SK-MEL-5 (cell line): ENCODE measurements at places on chromosomes 11 and 22.

GRCh38 chr22:26314656-26315055 lies 114.4 kb upstream of the ASPHD2 start:
- no peak for DNase-seq

DNA sequence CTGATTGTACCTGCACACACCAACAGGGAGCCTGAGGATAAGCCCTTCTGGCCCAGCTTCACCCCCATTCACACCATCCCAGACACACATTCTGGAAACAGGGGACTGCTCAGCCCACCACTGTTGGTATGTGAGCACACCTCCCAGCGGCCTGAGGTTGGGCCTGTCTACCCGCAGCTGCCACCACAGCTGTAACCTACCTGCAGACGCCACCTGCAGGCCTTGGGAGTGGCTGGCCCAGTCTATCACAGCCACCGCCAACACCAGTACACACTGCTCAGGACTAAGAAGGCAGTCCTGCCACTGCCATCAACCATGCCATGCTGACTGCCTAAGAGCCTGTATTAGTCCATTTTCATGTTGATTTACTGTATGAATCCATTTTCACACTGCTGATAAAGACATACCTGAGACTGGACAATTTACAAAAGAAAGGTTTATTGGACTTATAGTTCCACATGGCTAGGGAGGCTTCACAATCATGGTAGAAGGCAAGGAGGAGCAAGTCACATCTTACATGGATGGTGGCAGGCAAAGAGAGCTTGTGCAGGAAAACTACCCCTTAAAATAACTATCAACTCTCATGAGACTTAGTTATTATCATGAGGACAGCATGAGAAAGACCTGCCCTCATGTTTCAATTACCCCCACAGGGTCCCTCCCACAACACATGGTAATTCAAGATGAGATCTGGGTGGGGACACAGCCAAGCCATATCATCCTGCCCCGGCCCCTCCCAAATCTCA lies 30.6 kb downstream of the RSF1 start:
- no peak for DNase-seq

GRCh38 chr22:32994898-32995297 lies 63.3 kb downstream of the SYN3 start:
- DNase-seq = no peak

- DNase-seq = no peak
Observed at GRCh38 chr11:57942808-57943207, 80.9 kb upstream of the OR9Q1 start.

DNA sequence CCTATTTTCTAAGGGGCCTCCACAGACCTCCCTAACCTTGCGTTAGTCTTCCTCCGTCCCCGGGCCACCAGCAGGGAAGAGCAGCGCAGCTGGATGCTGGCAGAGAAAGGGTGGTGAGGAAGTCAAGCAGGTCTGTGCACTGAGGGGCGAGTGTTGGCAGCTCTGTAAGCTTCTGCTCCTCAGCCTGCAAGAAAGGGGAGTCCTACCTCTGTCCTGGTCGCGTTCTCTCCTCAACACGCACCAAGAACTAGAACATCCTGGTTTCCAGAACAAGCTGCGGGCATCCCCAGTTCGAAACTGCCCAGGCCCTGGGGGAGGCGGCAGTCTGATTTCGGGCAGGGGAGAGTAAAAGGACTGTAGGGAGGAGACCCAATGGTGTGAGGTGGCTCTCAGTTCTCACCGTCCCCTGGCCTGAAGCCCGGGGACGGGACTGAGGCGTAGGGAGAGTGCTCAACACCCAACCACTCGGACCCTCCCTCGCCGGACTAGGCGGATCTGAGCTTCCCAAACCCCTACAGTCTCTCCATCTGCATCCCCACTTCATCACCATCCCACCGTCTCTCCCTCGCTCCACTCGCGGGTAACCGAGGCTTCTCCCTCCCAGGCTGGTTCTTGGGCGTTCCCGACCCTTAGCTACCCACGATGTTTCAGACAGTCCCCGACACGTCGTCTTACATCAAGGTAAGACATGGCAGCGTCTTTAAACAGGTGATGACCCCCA lies 7.7 kb upstream of the FLI1 start:
- DNase-seq = no peak

GRCh38 chr22:48282804-48283203 lies 1520.4 kb downstream of the TBC1D22A start:
- DNase-seq = no peak

GRCh38 chr11:46280706-46281105 lies 3.2 kb downstream of the CREB3L1 start:
- DNase-seq = no peak

DNA sequence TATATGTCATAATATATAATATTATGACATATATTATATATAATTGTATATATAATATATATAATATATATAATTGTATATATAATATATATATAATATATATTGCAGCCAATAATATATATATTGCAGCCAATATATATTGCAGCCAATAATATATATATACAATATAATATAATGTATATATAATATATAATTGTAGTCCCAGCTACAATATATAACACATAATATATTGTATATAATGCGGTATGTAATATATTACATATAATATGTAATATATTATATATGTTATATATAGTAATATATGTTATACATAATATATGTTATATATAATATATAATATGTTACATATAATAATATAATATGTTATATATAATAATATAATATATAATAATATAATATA lies 5.8 kb upstream of the CELF1 start:
- no peak for DNase-seq

DNA sequence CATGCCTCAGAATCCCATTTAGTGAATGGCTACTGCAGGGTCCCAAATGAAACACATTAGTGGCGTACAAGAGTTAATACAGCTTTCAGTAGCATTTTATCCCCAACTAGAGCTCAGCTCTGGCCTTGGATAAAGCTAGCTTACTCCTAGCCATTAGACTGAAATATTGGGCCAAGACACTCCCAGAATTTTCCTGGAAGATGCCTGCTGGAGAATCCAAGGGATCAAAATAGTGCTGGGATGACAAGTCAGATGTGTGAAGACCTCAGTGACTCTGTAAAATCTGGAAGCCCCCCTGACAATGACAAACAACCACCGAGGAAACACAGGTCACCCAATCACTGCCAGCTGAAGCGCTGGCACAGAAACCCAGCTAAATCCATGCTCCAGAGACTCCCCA lies 303.1 kb upstream of the SORL1-AS1 start:
- DNase-seq = no peak

GRCh38 chr22:36395055-36395849 lies 7.5 kb upstream of the MYH9 start:
- no peak for DNase-seq

- DNase-seq = no peak
Observed at GRCh38 chr11:569158-569885, 6.9 kb upstream of the PHRF1 start.

GRCh38 chr11:30985536-30985935 lies 384.0 kb downstream of the DCDC1 start:
- no peak for DNase-seq

GRCh38 chr22:50672471-50673230 lies at the start of gene SHANK3:
Gene SHANK3, plus strand, starts transcription at chr22:50672823.
- no peak for DNase-seq

GRCh38 chr22:50299785-50300619 lies 7.4 kb downstream of the PLXNB2 start:
- DNase-seq = no peak

GRCh38 chr22:32237906-32238305 lies 17.2 kb downstream of the SLC5A4 start:
- DNase-seq = no peak

GRCh38 chr22:19745155-19746101 lies 15.2 kb upstream of the TBX1 start:
- DNase-seq = no peak

GRCh38 chr11:92083123-92083522 lies 141.5 kb upstream of the FAT3 start:
- no peak for DNase-seq

GRCh38 chr11:22984045-22984444 lies 123.8 kb upstream of the CCDC179 start:
- DNase-seq = no peak

DNA sequence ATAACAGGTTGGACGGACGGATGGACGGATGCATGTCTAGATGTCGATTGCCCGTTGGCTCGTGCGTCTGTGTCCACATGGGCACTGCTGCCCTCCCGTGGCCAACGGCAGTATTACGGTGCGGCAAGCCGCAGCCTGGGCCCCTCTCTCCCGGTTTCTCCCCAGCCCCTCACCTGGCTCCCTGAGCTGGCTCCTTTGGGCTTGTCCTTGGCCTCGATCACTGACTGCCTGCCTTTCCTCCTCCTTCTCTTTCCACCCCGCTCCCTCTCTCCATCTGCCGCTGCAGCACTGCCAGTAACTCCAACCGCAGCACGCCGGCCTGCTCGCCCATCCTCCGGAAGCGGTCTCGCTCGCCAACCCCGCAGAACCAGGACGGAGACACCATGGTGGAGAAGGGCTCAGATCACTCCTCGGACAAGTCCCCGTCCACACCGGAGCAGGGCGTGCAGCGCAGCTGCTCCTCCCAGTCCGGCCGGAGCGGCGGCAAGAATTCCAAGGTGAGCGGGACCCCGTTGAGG lies 77.3 kb downstream of the SCN3B start:
- peak; percentile 45 for DNase-seq

DNA sequence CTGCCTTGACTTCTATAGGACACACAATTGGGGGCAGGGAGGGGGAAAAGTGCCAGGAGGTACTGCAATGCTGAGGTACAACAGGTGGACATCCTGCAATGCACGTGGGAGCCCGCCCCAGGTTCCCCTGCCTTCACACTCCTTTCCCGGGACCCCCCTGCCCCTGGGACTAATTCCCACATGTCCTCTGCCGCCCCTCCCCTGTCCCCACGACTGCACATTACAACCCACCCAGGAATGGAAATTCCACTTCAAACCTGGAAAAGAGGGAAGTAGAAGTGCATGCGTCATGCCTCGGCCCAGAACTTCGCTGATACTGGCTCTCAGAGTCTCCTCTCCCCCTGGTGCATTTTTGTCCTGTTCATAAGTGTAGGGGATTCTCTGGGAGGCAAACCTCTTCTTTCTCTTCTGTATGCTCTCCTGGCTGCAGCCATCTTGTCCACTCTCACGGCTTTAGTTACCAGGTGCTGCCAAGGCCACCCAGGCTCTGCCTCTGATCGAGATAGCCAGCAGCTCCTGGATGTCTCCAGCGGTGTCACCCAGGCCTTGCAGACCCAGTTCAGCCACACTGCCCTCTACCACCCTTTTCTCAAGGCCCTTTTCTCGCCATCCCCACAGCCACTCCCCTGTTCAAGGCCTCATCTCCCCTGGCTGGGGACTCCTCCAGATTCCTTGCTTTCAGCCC lies 43.7 kb downstream of the GDPD5 start:
- DNase-seq = no peak

- peak; percentile 93 for DNase-seq
Observed at GRCh38 chr11:19071255-19071654, 10.7 kb upstream of the MRGPRX2 start.

- DNase-seq = no peak
Observed at GRCh38 chr22:27843441-27843840, 41.9 kb upstream of the MN1 start.

DNA sequence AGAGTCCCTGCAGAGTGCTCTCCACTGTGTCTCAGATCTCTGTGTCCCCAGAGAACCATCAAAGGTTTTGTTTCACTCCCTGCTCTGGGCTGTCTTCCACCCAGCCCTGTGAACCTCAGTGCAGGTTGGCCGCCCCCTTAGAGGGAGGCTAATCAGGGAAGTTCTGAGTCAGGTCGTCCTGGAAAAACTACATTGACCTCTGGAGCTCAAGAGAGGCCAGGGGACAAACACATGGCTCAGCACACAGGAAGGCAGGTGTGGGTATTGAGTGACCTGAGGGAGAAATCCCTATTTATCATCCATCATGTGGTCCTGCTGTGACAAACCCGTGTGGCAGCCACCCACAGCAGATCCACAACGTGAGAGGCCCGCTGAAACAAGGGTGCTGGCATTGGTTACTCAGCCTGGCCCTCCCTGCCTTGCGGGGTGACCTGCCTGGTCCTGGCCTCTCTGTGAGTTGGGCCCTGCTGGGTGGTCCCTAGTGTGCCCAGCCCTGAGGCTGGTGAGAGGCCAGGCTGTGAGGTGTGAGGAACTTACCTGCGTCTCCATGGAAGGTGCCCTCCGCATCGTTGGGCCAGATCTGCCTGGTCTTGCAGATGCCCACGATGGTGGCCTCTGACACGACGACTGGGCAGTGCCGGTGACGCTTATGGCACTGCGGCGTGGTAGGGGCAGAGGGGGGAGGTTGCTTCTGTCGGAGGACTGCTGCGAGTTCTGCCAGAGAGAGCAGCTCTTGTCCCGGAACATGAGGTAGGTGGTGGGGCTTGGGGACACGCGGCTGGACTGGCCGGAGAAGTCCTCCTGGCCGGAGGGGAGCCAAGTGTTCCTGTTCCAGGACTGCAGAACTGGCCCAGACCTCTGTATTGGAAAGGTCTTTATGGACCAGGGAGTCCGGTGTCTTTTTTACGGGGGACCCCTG lies 669 bp upstream of the BCR start:
- no peak for DNase-seq

DNA sequence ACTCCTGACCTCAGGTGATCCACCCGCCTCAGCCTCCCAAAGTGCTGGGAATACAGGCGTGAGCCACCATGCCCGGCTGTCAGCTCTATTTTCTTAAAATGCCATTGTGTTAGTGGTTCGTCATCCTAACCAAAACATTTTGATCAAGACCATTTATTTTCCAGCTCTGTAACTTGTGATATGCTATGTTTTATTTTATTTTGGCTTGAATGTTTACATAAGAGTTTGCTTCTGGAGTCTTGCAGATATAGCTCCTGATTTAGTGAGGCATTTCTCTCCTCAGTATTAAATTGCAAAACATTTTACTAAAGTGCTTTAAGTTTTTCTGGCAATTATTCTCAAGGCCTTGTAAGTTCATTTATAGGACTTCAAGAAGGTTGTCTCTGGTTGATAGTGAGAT lies 4.4 kb downstream of the EP300 start:
- DNase-seq = no peak

- no peak for DNase-seq
Observed at GRCh38 chr11:9386901-9387300, 2.4 kb downstream of the IPO7 start.

- DNase-seq = no peak
Observed at GRCh38 chr11:70751142-70751734, 352.9 kb downstream of the CTTN start.

DNA sequence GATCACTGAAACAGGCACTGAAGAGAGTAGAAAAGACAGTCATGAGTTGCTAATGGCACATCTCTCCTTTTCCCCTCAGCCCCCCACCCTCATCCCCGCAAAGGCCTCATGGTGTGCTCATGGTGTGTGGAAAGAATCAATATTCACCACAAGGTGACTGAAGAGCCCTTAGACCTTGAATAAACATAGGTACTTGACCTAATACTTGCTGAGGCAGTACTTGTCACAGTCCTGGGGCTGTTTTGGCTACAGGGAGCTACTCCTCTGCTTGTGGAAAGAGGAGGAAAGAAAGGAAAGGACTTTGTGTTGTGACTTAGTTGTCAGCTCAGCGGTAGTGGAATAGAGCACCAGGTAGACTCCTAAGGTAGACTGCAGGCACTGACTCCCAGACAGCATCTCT lies 537.8 kb upstream of the CCDC179 start:
- DNase-seq = no peak

GRCh38 chr11:117613521-117613920 lies 183.5 kb downstream of the DSCAML1 start:
- DNase-seq = no peak
